ENCODE measurements at places on chromosomes 1 and 21. TPM values are rescaled to one million over a fixed set of nuclear protein-coding genes. Genes with fewer than 3 reads are reported as not detected.

DNA sequence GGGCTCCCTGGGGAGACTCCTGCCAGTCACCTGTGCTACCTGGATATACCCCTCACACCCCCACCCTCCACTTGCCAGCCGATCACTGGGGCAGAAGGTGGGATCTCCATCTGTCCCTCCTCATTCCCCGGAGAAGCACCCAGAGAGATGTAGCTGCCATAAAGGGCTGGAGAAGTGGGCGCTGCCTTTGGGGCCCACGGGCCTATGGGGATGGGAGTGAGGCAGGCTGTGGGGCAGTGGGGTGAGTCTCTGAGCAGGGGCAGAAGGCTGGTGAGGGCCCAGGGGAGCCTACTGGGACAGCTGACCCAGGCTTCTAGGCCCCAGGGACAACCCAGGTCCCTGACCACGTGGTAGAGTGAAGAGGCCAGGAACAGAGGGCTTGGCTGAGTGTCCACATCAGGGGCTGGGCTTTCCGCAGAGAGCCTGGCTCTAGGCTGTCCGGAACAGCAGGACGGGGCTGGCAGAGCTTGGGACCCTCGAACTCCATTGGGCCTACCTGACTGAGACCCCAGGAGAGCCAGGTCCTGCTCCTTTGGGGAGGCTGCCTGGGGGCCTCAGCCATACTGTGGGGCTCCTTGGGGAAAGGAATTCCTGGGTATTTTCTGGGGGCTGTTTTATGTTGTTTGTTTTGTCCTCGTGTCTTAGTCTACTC lies 205.9 kb upstream of the VAMP3 start:
- H3K4me1 ChIP-seq = no peaks in the 10 kb centered on the region
- no peak for DNase-seq
- no peaks in the 10 kb centered on the region for H3K36me3 ChIP-seq
- H3K27ac ChIP-seq = no peak overlapping the region

GRCh38 chr21:42220138-42220701 lies 1.3 kb downstream of the ABCG1 start:
- H3K27me3 ChIP-seq = peaks cover 2% of the 10 kb centered on the region
- no peaks in the 10 kb centered on the region for H3K4me1 ChIP-seq
- DNase-seq = peak; percentile 51
- no peaks in the 10 kb centered on the region for H3K36me3 ChIP-seq
- peak overlapping the region; percentile 63 for H3K4me3 ChIP-seq
- no peak overlapping the region for H3K27ac ChIP-seq

GRCh38 chr21:45054927-45055612 lies 19.3 kb upstream of the ADARB1 start:
- no peak overlapping the region for H3K27ac ChIP-seq
- no peaks in the 10 kb centered on the region for H3K27me3 ChIP-seq
- H3K4me1 ChIP-seq = no peaks in the 10 kb centered on the region
- DNase-seq = no peak
- no peaks in the 10 kb centered on the region for H3K36me3 ChIP-seq

DNA sequence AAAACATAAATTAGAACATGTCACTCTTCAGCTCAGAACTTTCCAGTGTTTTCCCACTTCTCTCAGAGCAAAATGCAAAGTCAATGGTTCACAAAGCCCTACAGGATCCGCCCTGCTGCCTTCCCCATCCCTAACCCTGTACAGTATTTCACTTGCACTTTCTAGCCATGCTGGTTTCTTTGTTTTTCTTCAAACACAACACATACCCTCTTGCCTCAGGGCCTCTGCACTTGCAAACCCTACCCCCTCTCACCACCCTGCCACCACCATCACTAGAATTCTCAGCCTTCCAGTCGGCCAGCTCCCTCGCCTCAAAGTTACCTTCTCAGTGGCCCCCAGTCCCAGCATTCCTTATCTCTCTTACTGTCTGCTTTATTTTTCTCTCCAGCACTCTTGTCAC lies 17.6 kb downstream of the TEX35 start:
- H3K27me3 ChIP-seq = no peaks in the 10 kb centered on the region
- H3K4me1 ChIP-seq = 0 out of 2 replicates have a peak, but pooled peaks cover 2% of the 10 kb centered on the region
- no peak overlapping the region for H3K4me3 ChIP-seq
- no peak overlapping the region for H3K27ac ChIP-seq
- no peaks in the 10 kb centered on the region for H3K36me3 ChIP-seq

GRCh38 chr1:20682571-20683236 lies 21.5 kb upstream of the DDOST start:
- H3K4me3 ChIP-seq = no peak overlapping the region
- no peaks in the 10 kb centered on the region for H3K4me1 ChIP-seq
- no peak for DNase-seq
- H3K36me3 ChIP-seq = no peaks in the 10 kb centered on the region

- DNase-seq = no peak
- H3K4me1 ChIP-seq = no peaks in the 10 kb centered on the region
- no peaks in the 10 kb centered on the region for H3K27me3 ChIP-seq
Measured at GRCh38 chr1:44238660-44239059, 25.4 kb downstream of the DMAP1 start.

DNA sequence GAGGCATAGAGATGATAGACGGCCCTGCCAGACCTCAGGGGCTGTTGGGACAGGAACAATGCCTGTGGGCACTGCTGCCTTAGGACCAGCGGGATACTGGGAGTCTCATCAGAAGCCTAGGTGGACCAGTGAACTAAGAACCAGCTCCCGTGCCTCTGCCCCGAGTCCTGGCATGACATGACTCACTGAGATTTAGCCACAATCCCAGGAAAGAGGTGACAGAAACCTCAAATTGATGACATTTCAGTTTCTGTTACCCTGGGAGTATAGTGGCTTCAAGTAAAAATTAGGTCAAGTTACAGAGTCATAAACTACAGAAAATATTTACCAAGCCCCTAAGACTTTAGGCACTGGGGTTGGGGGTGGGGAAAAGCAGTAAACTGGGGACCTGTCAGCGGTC lies 74.6 kb upstream of the GADD45A start:
- no peaks in the 10 kb centered on the region for H3K27me3 ChIP-seq
- H3K4me1 ChIP-seq = peaks cover 13% of the 10 kb centered on the region
- no peak for DNase-seq
- H3K4me3 ChIP-seq = no peak overlapping the region
- H3K36me3 ChIP-seq = no peaks in the 10 kb centered on the region

- H3K27ac ChIP-seq = no peak overlapping the region
- DNase-seq = no peak
- H3K36me3 ChIP-seq = peaks cover 3% of the 10 kb centered on the region
- no peaks in the 10 kb centered on the region for H3K27me3 ChIP-seq
Measured at GRCh38 chr1:29197590-29197924, 15.9 kb upstream of the SRSF4 start.

DNA sequence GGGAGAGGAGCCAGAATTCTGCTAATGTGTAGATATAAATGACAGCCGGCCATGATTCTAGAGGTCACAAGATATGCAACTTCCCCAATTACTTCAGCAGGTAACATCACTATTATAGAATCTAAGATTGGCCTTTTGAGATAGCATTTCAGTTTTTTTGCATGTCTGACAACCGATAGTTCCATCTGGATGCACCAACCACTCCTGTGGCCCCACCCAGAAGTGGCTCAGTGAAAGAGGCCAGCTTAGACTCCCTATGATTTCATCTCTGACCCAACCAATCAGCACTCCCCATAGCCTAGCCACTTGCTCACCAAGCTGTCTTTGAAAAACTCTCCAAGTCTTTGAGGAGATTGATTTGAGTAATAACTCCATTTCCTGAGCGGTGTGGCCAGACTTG lies 30.3 kb upstream of the NUF2 start:
- no peaks in the 10 kb centered on the region for H3K36me3 ChIP-seq
- H3K4me3 ChIP-seq = no peak overlapping the region
- H3K4me1 ChIP-seq = no peaks in the 10 kb centered on the region
- H3K27ac ChIP-seq = no peak overlapping the region
- no peak for DNase-seq

DNA sequence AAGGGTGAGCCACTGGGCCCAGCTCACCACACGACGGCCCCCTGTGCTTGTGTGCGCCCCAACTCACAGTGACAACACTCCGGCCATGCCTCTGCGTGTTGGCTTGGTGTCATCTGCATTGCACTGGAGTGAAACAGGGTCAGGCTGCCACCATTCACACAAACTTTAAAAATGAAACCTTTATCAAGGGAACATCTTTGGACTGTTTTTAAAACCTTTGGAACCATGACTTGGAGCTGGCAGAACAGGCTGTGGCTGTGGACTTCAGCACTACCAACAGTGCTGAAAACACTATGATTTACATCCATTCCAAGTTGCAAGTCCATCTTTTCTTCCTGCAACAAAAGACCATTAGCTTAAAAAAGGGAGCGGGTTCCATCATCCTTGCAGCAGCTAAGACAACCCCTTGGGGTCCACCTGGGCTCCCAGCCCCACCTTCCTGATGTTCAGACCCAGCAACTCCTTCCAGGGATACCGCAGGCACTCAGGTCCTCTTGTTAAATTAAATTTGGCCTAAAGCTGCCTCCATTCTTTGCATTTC lies 25.6 kb downstream of the POFUT2 start:
- DNase-seq = no peak
- no peaks in the 10 kb centered on the region for H3K36me3 ChIP-seq
- no peak overlapping the region for H3K27ac ChIP-seq
- no peaks in the 10 kb centered on the region for H3K27me3 ChIP-seq
- H3K4me3 ChIP-seq = no peak overlapping the region

- DNase-seq = peak; percentile 100
- H3K27me3 ChIP-seq = no peaks in the 10 kb centered on the region
- peak within 1 kb of the TSS; percentile 100 for H3K27ac ChIP-seq
- peaks cover 4% of the 10 kb centered on the region for H3K36me3 ChIP-seq
- H3K4me1 ChIP-seq = peaks cover 21% of the 10 kb centered on the region
Measured at GRCh38 chr1:86913896-86914600, at the start of gene SELENOF. Gene SELENOF (minus strand): TSS chr1:86914126. CDS start chr1:86914111, 15 bp downstream.

- H3K36me3 ChIP-seq = no peaks in the 10 kb centered on the region
- no peaks in the 10 kb centered on the region for H3K27me3 ChIP-seq
- no peak overlapping the region for H3K27ac ChIP-seq
- no peaks in the 10 kb centered on the region for H3K4me1 ChIP-seq
Measured at GRCh38 chr1:195328102-195328501, 1280.1 kb downstream of the KCNT2 start.

- H3K4me3 ChIP-seq = no peak overlapping the region
- DNase-seq = no peak
- H3K27ac ChIP-seq = no peak overlapping the region
- no peaks in the 10 kb centered on the region for H3K36me3 ChIP-seq
Measured at GRCh38 chr1:119010201-119010600, 22.1 kb upstream of the TBX15 start.

DNA sequence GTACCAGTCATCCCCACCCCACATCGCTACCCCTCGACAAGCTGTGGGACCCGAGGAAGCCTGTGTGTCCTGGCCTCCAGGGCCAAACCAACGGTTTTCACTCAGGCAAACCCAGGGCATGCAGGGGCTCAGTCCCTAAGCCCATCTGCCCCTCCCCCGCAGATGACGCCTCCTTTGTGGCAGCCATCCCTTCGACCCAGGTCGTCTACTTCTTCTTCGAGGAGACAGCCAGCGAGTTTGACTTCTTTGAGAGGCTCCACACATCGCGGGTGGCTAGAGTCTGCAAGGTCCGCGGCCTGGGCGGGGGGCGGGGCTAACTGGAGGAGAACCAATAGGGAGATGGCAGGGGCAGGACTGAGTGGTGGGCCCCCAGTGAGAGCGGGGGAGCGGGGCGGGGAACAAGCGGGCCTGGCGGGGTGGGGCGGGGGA lies 7.4 kb downstream of the SEMA4A start:
- H3K27me3 ChIP-seq = no peaks in the 10 kb centered on the region
- no peak overlapping the region for H3K4me3 ChIP-seq
- H3K36me3 ChIP-seq = no peaks in the 10 kb centered on the region
- no peak for DNase-seq

DNA sequence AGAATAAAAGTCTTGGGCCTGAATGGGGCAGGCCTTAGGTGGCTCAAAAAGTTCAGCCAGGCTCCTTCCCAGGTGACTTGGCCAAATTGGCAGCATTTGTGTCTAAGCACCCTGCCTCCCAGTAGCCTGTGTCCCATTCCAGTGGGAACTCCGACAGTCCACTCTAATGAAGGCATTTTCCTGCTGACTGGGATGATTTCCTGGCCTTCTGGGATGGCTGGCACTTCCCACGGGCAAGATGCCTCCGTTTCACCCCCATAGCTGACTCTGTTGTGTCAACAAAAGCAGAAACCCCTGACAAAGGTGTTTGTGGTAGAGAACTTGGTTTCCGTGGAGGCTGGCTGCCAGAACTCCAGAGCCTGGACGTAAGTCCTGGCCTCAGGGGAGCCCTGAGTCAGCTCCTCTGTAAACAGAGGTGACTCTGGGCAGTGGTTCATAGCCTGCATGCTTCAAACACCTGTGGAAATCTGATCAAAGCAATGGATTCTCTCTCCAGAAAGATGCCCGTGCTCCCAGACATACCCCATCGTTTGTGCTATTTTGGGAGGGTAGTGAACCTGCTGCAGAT lies 36.6 kb downstream of the WNT3A start:
- no peaks in the 10 kb centered on the region for H3K36me3 ChIP-seq
- no peak for DNase-seq
- H3K4me3 ChIP-seq = no peak overlapping the region

DNA sequence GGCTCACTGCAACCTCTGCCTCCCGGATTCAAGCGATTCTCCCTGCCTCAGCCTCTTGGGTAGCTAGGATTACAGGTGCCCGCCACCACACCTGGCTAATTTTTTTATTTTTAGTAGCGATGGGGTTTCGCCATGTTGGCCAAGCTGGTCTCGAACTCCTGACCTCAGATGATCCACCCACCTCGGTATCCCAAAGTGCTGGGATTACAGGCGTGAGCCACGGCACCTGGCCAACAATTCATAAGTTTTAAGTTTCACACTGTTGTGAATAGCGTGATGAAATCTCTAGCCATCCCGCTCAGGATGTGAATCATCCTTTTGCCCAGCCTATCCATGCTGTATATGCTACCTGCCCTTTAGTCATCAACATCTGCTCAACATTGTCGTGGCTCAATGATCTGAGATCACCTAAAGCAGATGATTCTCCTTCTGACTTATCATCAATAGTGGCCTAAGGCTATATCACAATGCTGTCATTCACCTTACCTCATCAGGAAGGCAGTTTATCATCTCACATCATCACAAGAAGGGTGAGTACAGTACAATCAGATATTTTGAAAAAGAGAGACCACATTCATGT lies 2.6 kb downstream of the PFDN2 start:
- peaks cover 35% of the 10 kb centered on the region for H3K4me1 ChIP-seq
- peaks cover 4% of the 10 kb centered on the region for H3K36me3 ChIP-seq
- peak; percentile 96 for DNase-seq
- peak overlapping the region; percentile 100 for H3K4me3 ChIP-seq
- H3K27me3 ChIP-seq = no peaks in the 10 kb centered on the region

- H3K36me3 ChIP-seq = no peaks in the 10 kb centered on the region
- H3K4me3 ChIP-seq = no peak overlapping the region
- H3K4me1 ChIP-seq = no peaks in the 10 kb centered on the region
- DNase-seq = no peak
- no peaks in the 10 kb centered on the region for H3K27me3 ChIP-seq
Measured at GRCh38 chr1:100622037-100622436, 84.1 kb downstream of the GPR88 start.

Gene DCST1
- not detected for total RNA-seq

Gene IL6R
- 12.2 TPM for total RNA-seq

Gene ATP6V1G3
- not detected for total RNA-seq

Gene DEPDC1
- total RNA-seq = 43.0 TPM

Gene MROH7
- not detected for total RNA-seq

Gene PADI2
- total RNA-seq = 507 TPM

Gene KRTAP12-2
- not detected for total RNA-seq

Gene PCSK9
- 0.26 TPM for total RNA-seq

Gene OR2M3
- not detected for total RNA-seq

Gene OR2W3
- not detected for total RNA-seq

Measured in Panc1 (cell line).